Suppressor macrophage treated with lipopolysaccharide for 4 hours (primary cell): ENCODE measurements at places on chromosomes 1 and 21.

DNA sequence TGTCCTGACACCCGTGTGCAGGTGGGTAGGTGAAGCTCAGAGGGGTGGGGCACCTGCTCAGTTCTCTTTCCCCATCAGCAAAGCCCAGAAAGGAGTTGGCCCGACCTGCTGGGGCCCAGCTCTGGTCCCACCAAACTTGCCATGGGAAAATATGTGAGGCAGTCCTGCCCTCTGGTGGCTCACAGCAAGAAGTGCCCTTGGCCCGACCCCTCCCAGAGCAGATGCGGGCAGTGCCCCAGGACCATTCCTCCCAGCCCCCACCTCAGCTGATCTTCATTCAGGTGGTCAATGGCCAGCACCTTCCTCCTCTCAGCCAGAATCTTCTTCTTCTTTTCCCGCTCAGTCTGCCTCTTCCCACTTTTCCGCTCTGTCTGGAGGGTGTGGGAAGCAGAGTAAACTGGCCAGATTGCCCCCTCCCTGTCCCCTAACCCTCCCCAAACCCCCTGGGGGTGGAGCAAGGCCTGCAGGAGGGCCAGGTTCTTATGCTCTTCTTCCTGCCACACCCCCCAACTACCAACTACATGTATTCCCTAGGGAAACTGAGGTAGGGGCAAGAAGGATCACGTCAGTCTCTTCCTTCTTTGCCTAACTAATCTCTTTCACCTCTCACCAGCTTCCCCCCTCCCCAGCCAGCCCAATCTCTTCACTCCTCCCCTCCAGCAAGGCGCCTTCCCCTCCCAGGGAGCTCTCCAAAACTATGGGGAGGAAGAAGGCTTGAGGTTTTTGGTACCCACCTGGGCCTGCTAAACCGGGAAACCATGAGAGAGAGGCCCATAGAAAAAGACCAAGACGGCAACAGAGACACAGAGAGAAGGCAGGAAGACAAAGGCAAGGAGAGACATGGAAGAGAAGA is 15.6 kb downstream of the TNNT2 start:
- DNase-seq: peak; percentile 42

- no peak for DNase-seq
These were observed at the start of gene CATSPER4 for GRCh38 chr1:26190373-26190987. Gene CATSPER4, plus strand, starts transcription at chr1:26190602. Its CDS starts 26 bp downstream, at chr1:26190628.

DNA sequence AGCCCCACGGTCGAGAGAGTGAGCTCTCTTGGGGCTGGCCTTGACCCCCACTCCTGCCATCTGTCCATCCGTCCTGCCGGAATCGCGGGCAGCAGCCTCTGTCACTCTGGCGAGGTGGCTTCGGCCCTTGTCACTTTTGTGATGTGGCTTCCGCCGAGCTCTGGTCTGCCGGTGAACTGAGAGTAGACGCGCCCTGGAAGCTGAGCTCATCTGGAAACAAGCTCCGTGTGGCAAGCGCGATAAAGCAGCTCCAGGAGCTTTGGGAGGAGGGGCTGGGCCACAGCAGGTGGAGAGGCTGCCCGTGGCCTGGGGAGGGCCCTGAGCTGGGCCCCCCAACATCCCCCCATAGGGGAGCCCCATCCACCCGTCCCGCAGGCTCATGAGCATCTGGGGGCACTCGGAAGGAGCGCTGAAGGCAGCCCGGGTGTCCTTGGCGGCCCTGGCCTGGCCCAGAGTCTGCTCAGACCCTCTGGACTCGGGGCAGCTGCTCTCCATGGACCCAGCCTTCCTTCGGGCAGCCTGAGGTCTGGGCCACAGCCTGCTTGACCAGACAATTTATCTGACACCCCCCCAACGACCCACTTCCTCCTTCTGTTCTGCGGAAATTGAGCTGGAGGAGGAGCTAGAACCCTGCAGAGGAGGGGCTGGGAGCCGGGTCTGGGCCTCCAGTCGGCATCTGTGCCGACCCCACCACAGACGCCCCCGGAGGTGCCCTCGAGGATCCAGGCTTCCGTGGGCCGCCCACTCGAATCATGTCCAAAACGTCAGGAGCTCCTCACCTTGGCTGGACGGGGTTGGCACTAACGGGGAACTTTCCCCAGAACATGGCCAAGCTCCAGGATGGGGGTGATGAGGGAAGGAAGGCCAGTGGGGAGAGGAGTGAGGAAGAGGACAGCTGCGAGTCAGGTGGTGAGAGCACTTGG is 59.1 kb downstream of the SLC19A1 start:
- DNase-seq: peak; percentile 27

DNA sequence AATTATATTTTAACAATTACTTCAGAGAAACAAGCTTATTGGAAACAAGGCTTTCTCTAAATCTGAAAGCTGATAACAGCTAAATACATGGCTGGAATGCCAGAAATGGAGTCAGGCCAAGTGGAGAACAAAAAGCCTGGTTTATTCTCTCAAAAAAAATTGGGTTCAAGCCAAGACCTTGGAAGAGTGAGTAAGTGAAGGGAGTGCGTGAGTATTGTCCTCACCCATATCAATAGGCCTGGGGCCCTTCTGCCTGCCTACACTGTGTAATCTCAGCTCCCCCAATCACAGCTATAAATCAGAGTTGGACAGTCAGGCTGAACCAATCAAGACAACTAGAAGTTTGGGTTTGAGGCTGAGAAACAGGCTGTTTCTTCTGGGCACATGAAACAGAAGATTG is 7.4 kb downstream of the KYAT3 start:
- no peak for DNase-seq

GRCh38 chr1:67211589-67212563 is 45.6 kb downstream of the IL23R start:
- peak; percentile 40 for DNase-seq

GRCh38 chr1:247942624-247943023 is 6.0 kb upstream of the OR2L8 start:
- no peak for DNase-seq
